Eye (tissue), 1 donor: ENCODE measurements at places on chromosomes 11 and 22.

GRCh38 chr11:2302306-2302895 lies 588 bp downstream of the TSPAN32 start:
- DNase-seq = no peak

- peak; percentile 51 for DNase-seq
Observed at GRCh38 chr11:120254788-120255518, 15.0 kb downstream of the POU2F3 start.

DNA sequence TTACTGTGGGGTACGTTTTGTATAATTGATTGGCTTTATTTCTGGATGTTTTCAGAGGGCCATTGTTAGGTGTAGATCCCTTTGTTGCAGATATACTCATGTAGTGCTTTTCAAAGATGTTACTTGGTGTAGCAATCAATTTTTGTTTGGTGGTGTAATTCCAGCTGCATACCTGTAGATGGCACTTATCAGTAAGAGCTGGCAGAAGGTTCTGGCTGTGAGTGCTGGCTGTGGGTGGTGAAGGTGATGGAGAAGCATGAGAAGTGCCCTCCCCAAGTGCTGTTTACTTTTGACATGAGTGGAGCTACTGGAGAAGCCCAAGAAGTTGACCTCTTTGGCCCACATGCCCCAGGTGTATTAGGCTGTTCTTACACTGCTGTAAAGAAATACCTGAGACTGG lies 1074.9 kb downstream of the FAM181B start:
- no peak for DNase-seq

GRCh38 chr11:83643115-83643514 lies 356.9 kb upstream of the CCDC90B start:
- DNase-seq = no peak

- DNase-seq = no peak
Observed at GRCh38 chr22:46747646-46748045, 9.6 kb upstream of the CERK start.

DNA sequence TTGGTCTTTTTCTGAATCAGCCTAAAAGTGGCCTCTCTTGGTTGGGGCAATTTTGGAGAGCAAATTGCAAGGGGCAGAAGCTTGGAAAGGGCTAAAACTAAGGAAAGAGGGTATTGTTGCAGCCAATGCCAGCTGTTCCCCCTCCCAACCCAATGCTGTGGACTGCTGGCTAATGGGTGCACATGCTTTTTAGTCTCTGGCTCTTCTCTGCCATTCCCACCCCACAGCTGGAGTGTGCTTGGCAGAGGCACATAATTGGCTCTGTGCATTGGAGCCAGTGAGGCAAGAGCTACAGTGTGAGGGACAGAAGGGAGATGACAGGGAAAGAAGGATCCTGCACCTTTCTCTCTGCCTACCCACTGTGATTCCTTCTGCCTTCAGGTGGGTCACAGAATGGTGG lies 140.0 kb downstream of the NECTIN1 start:
- no peak for DNase-seq

GRCh38 chr11:14230407-14230806 lies 128.6 kb downstream of the RRAS2 start:
- DNase-seq = no peak

DNA sequence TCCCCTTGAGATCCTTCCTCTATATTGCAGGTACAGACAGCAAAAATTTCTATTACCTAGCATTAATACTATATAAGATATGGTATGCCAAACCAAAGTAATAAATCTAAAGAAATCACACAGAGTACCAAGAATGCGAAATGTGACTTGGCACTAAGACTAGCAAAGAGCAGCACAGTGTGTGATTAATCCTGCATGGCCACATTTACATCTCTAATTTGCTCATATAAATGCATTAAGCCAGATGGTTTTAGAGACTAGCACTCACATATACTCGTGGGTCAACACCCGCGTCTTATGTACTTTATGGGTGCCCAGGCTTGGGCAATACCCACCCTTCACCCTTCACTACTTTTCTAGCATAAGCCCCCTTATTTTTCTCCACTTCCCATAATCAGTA lies 213.2 kb downstream of the TTC28 start:
- no peak for DNase-seq

DNA sequence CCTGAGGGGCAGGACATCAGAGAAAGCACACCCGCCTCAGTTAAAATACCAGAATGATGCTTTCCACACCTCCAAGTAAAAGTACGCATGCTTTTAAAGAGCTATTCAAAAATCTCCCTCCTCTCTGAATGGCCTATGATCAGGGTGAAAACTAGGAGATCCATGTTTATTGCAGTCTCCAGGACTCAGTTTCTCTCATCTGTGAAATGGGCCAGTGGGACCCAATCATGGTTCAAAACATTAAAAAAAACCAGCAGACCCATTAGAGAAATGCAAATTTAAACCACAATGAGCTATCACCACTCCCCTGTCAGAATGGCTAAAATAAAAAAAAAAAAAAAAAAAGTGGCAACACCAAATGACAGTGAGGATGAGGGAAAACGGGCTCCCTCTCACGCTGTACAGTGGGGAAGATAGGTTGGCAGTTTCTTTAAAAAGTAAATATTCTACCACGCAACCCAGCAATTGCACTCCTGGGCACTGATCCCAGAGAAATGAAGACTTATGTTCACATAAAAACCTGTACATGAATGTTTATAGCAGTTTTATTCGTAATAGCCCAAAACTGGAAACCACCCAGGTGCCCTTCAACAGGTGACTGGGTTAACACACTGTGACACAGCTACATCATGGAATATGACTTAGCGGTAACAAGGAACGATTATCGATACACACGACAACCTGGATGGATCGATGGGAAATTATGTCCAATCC lies 242.7 kb downstream of the MN1 start:
- DNase-seq = no peak

- no peak for DNase-seq
Observed at GRCh38 chr11:94243571-94244515, 60.5 kb upstream of the IZUMO1R start.

GRCh38 chr11:122627745-122628144 lies 27.8 kb upstream of the UBASH3B start:
- DNase-seq = no peak

- no peak for DNase-seq
Observed at GRCh38 chr11:24896118-24896835, 399.4 kb downstream of the LUZP2 start.

DNA sequence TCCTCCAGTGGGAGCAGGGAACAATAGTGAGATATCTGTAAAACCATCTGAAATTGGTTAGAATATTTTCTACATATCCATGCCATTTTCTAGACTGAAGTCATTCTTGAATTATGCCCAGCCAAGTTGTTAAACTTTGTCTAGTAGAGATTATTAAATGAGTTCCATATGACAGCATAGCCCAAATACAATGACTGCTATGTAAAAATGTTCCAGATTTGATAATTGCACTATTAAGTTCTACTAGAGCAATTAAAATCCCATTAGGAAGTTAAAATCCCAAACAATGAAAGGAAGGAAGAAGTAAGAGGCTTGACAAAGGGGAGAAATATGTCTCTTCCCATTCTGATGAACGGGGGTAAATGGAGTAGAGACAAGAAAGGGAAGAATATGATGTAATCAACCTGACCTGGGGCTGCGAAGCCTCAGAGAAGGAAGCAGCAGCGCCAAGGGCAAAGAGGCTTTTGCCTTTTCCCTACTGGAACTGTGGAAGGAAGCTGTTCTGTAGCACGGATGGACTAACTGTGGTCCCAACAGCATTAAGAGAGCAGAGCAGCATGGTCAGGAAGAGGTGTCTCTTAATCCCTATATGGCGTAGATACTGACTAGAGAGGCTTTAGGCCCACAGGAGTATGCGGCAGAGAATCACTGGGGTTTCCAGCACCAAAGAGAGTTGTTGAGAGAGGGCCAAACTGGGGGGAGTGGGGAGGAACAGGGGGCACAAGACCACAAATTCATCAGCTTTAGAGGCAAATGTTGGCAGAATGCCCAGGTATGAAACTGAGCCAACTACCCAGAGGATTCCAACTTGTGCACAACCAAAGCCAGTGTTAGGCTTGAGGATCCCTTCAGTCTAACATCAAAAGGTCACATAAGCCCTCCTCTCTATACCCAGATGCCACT lies 26.7 kb downstream of the RRP8 start:
- DNase-seq = peak; percentile 81

DNA sequence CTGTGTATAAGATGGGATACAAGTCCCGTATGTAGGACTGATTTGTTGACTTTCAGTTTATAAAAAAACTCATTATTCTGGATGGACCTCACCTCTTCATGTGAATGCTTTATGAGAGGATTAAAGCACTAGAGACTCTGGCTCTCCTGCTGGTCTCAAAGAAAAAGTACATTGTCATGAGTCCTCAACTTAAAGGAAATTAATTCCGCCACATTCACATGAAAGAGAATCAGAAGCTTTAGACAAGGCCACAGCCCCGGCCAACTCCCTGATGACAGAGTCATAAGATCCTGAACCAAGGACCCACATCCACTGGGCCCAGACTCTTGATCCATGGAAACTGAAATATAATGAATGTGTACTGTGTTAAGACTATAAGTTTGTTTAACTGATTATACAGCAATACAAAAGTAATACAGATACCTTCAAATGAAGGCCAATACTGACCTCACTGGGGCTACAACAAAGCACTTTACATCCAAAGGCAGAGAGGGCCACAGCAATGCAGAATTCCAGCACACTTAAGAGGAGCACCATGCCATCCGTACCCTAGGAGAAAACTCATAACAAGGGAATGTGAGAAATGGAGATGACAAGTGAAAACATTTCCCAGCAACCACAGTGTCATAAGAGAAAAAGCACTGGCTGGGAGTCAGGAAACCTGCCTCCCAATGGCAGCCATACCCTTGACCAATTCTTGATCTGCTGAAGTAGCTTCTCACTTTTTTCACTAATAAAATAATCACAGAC lies 25.4 kb upstream of the MS4A6A start:
- peak; percentile 46 for DNase-seq

- peak; percentile 43 for DNase-seq
Observed at GRCh38 chr11:43577566-43578264, 102.8 kb upstream of the HSD17B12 start.

- no peak for DNase-seq
Observed at GRCh38 chr11:121944556-121945230, 171.3 kb downstream of the BLID start.

GRCh38 chr22:46366327-46366731 lies 30.8 kb downstream of the TRMU start:
- DNase-seq = no peak

GRCh38 chr11:11359611-11360010 lies 6.6 kb upstream of the CSNK2A3 start:
- DNase-seq = no peak

DNA sequence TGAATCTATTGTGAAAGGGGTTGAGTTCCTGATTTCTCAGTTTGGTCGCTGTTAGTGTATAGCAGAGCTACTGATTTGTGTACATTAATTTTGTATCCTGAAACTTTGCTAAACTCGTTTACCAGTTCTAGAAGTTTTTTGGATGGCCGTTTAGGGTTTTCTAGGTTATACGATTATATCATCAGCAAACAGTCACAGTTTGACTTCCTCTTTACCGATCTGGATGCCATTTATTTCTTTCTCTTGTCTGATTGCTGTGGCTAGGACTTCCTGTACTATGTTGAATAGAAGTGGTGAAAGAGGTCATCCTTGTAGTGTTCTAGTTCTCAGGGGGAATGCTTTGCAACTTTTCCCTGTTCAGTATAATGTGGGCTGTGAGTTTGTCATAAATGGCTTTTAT lies 24.6 kb upstream of the OOSP4B start:
- DNase-seq = no peak

GRCh38 chr22:23072077-23072910 lies 2.0 kb downstream of the GNAZ start:
- no peak for DNase-seq

DNA sequence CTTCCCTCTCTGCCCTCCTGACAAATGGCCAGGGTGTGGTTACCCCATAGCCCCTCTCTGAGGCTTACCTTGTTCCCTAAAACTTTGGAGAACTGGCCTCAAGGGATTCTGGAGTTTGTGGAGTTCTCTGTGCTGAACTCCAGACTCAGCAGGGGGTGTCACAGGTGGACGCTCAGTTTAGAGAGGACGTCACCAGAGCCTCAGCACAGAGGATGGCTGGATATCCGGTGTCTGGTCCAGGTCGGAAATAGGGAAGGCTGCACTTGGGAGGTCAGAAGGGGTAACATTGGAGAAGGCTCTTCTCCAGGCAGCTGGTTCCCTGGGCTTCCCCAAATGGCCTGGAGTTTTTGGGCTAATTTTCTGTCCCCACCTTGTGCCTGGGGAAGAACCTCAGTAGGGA lies 64.2 kb downstream of the ADAMTS15 start:
- DNase-seq = no peak

GRCh38 chr11:103902994-103903393 lies 133.4 kb upstream of the DDI1 start:
- DNase-seq = no peak

- DNase-seq = peak; percentile 75
Observed at GRCh38 chr11:64268893-64269539, 15.4 kb downstream of the BAD start.

DNA sequence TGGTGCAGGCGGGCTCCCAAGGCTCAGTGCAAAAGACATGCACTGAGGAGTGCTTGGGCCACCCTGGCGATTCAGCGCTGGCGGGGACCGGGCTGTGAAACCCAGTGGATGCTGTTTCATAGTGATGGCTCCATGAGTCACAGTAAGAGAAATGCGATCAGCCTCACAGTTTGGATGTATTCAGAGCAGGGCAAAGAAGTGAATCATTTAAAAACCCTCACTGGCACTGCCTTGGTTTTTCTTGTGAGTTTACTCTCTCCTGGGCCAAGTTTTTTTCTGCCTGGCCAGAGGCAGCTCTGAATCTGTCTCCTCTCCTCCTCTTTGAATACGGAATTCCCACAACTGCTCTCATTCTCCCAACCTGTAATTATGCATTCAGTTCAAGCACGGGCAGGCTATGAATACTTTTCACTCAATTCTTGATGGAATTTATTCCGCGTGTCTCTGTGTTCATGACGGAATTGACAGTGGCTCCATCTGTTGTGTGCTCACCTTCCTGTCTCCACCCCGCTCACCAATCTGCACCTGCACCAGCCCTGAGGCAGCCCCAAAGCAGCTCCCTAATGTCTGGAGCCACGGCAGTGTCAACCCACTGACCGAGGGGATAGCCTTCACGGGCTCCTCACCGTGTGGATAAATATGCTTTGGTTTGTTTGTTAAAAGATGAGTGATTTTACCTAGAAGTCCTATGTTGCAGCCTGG lies 14.9 kb downstream of the ADAMTS8 start:
- no peak for DNase-seq

- DNase-seq = peak; percentile 43
Observed at GRCh38 chr22:27149921-27150543, 492.6 kb downstream of the MIAT start.

GRCh38 chr11:15199693-15200092 lies 85.0 kb downstream of the INSC start:
- no peak for DNase-seq

DNA sequence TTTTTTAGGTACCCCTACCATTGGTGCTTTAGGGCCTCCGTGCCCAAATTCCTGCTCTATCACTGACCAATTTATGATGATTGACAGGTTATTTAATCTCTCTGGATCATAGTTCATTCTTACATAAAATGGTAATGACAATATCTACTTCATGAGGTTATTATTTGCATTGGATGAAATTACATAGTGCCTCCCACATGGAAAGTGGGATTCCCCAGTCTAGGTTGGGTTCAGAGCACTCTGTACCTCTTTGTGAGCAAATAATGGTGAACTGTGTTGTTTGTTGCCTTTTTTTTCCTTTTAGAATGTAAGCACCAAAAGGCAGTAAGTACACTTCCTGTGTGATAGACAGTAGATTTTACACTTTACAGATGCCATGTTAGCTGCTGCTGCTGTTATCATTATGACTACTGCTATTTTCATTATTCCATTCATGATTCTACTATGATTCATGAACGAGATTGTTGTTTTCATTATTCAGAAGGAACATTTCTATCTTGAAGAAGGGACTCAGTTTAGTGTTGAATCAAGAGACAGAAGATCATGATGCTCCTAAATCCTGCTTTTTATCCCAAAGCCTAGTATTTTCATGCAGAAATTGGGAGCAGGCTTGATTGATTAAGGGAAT lies 100.8 kb downstream of the ALX4 start:
- no peak for DNase-seq
